Mucosa of gallbladder (tissue), 1 donor: ENCODE measurements at places on chromosomes 16 and 17. TPM values are rescaled to one million over a fixed set of nuclear protein-coding genes. Genes with fewer than 3 reads are reported as not detected.
A peak's percentile ranks its signal among the peaks of the same experiment; 100 is the strongest.

GRCh38 chr16:56354746-56355145 lies 70.6 kb downstream of the AMFR start:
- no peak for DNase-seq

- DNase-seq, result no peak
Measured at GRCh38 chr17:28675980-28676379, 14.0 kb downstream of the SUPT6H start.

FBXW10B gene
- total RNA-seq, result 1.6 TPM

FNDC8 gene
- total RNA-seq, result not detected

GRCh38 chr17:47686664-47687327 lies 7.2 kb upstream of the TBKBP1 start:
- no peak for DNase-seq

DNA sequence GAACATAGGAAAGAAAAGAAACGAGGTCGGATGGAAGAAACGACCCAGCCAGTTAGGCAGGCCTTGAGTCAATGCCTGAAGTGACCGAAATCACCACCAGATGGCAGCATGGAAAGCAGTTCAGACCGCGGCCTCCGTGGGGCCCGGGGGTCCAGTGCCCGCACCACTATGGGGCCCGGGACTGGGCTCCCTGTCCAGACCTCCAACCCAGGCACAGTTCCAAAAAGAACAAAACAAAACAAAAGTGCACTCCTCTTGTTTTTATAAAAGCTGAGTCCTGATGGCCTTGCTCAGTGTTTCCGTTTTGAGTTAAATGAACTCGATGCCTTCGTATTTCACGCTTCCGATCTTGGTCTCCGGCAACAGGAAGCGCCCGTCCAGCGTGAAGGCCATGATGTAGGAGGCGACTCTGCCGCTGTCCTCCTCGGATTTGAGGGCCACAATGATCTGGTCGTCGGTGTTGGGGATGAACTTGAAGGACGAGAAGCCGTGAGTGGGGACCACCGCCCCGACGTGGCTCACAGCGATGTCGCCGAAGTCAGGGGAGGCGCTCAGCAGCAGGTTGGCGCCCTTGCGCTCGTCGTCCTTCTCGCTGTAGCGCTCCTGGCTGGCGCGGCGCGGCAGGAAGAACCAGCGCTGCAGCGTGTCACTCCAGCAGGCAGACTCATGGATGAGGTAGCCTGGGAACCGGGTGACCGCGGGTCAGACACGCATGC lies 13.7 kb upstream of the LGALS3BP start:
- no peak for DNase-seq

- no peak for DNase-seq
Measured at GRCh38 chr17:21417921-21418320, 41.8 kb downstream of the KCNJ12 start.

- DNase-seq, result no peak
Measured at GRCh38 chr17:30256756-30257506, 21.4 kb upstream of the SLC6A4 start.

GRCh38 chr17:4334776-4335584 lies 31.5 kb downstream of the UBE2G1 start:
- no peak for DNase-seq

LDHD gene
- total RNA-seq, result 14.5 TPM

DNA sequence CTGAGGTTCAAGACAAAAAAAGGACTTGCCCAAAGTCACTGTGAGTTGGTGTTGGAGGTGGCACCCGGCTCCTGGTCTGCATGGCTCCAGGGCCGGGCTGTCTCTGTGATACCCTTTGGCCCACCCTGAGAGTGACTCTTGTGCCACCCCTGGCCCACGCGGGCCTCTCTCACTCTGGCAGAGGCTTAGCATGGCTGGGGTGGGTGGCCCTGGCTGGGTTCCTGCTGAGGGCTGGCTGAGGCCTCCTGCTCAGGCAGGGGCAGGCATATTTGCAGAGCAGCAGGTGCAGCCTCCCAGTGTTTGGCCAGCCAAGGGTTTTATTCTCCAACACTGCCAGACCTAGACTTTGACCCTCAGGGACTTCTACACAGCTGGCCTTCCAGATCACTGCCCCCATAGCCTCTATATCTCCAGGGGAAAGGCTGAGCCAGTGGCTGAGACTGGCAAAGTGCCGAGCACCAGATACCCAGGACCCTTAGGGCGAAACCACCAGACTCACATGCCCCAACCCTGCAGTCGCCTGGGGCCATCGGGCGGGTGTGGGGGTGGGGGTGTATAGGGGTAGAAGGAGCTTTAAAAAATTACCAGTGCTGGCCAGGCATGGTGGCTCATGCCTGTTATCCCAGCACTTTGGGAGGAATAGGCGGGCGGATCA lies 21.5 kb upstream of the ADGRG1 start:
- DNase-seq, result peak; percentile 78

AXIN2 gene
- total RNA-seq, result 14.4 TPM

- no peak for DNase-seq
Measured at GRCh38 chr17:5861246-5861645, 208.9 kb upstream of the WSCD1 start.

DNA sequence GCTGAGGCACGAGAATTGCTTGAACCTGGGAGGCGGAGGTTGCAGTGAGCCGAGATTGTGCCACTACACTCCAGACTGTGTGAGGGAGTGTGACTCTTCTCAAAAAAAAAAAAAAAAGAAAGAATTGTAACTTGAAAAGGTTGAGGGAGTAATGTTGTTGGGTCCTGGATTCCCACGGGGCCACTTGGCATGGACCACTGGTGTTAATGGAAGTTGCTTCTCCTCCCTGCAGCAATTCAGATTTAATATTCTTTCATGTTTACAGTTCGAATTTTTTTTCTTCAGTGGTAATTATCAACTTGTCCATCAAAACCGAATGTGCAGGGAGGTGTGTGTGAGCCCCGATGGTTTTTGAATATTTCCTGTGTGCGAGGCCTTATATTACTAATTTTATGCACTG lies 7.2 kb downstream of the EPN2 start:
- DNase-seq, result no peak
